ENCODE measurements at places on chromosomes 2 and 18.

- no peak for DNase-seq
Measured at GRCh38 chr2:150353376-150353775, 134.1 kb downstream of the RND3 start.

GRCh38 chr18:37935086-37935485 lies 369.5 kb upstream of the CELF4 start:
- no peak for DNase-seq

DNA sequence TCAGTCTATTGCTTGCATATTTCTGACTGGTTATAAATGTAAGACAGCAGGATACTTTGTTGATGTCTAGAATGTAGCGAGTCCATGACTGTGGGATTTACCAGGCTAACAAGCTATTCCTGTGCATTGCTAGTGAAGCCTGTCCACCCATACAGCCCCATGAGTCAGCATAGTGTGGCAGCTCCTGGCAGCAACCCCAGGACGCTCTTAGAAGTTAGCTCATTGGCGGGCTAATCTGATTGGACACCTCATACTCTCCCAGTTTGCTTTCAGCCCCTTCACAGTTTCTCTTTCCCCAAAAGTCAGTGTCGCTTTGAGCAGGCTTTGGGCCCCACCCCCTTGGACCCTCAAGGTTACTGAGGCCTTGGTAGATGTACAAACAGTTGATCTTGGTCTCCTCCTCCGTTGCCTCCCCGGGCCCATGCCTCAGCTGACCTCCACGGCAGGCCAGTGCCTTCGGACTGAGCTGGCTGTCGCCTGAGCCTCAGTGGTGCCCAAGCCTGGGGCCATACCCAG lies 48.0 kb downstream of the COA5 start:
- no peak for DNase-seq

DNA sequence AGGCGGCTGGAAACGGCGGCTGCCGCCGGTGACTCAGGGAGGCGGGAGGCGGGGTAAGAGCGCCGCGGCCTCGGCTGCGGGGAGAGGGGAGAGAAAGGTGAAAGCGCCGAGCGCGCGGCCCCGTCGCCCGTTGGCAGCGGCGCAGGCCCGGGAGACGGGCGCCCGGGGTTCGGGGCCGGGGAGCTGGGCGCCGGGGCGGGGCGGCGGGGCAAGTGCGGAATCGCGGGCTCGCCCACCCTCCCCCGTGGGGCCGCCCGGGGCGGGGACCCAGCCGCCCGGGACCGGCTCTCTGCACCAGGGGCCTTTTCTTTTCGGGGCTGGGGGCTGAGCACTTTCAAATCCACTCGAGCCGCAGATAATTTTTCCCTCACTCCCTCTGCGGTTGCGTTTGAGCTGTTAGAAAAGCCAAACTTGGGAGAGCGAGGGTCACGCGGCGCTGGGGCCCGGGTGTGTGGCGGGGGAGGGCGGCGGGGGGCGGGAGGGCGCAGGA lies 266 bp downstream of the KDM3A start:
- DNase-seq = no peak

DNA sequence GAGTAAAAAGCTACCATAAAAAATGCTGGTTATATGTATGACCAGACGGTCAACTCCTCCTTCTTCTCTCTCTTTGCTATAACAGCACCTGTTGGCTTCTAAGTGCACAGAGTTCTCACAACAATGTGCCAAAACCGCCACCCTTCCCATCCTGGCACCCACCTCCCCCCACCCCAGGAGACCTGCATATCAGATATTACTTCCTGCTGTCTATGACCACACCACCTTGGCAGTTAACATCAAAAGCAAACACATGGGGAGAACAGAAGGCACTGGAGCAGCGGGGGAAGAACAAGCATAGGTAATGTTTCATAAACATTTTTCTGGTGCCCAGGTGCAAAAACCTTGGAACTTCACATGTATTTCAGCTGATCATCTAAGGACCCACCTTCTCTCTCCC lies 15.5 kb downstream of the SPRED2 start:
- DNase-seq = no peak
